ENCODE measurements at places on chromosomes 4 and X.

DNA sequence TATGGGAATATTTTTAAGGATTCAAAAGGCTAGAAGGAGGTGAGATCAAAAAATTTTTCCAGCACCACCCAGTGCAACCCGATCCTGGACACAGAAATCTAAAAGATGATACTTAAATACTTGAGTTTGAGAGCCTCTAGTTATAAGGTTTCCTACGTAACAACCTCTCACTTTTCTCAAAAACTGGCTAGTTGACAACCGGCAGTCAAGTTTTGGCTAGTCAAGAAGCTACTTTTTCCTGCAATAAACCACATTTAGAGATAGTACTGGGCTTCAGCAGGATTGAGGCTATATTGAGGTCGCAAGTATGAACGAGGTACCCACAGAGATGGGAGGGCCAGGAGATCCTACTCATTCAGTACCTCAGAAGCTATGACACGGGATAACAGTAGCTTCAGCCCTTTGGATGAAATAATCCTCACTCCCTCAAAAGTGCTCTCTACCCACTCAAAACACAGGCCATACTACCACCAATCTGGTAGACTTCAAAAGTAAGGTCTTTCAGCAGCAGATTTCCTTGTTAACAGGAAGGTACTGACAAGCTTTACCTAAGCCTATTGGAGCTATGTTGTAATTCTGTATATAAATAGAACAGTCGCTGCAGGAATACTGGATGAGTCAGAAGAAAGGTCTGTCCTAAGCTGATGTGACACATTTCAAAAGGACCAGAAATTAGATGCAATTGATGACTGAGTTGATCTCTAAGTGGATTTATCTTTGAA lies 1.5 kb upstream of the TSPAN5 start:
- DNase-seq = no peak

DNA sequence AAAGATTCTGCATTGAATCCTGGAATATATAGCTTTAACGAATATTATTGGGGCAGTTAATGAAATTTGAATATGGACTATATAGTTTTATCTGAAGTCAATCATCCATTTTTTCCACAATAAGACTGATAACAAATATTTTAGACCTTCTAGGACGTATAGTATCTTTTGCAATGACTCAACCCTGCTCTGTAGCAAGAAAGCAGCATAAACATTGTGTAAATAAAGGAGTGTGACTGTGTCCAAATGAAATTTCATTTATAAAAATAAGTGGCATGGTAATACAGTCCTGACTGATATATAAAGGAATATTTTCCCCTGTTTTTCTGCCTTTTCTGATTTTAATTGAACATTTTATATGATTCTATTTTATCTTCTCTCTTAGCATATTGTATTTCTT lies 947.7 kb upstream of the SLIT2 start:
- no peak for DNase-seq

DNA sequence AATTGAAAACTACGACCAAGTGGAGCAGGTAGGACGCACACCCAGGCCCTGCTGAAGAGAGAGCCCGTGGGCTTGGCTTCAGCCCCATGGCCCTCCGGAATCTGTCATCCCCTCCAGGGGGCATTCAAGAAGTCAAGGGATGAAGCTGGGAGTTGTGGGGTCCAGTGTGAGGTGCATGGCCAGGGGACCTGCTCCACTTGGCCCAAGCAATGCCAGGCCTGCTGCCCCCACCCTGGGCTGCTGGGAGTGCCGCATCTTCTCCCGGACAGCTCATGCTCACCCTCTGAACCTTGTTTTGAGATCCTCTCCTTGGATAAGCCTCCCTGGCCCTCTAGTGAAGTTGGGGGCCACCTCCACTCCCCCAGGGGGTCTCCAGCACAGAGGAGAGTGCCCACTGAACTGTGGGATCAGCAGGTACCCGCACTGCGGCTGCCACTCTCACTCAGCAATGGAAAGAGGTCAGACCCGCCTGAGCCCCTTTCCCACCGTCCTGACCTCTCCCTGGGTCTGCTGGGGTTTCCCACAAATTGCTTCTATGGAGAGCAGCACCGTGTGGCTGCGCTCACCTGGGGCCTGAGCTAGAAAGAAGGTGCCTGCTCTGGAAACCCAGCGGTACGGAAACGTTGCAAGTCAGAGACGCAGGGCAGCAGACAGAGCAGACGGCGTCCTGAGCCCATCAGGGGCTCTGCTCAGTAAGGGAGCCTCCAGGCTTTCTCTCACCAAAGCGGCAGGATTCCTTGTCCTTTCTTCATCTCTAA lies 5.0 kb upstream of the ABLIM2 start:
- no peak for DNase-seq

DNA sequence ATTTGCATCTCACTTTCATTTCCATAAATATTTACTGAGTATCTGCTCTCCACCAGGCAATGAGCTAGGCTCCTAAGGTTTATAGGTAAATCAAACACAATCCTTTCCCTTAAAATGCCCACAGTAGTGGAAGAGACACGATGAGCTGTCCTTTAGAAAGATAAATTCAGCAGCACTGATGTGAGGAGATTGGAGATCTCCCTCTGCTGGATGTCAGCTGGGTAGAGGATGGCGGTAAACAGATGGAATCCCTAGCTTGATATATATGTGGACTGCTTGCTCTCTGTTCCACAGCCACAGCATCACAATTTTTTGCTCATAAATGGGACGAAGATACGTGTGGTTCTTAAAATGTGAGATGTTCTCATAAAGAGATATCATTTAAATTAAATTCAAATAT lies 216.4 kb upstream of the RASGEF1B start:
- no peak for DNase-seq

DNA sequence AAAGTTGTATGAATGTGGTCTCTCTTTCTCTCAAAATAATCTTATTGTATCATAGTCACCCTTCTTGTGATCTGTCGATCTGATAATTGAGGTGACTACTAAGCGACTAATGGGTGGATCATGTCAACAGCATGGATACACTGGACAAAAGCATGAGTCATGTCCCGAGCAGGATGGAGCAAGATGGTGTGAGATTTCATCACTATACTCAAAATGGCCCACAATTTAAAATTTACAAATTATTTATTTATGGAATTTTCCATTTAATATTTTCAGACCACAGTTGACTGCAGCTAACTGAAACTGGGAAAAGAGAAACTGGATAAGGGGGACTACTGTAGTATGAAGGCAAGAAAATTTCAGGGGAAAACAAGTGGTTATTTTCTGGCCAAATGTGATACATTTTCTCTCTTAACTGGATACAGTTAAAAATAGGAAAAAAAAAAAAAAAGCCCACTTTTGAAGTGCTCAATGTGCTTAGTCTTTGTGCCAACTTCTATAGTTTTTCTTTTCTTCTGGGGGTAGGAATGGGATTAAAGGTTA lies 25.3 kb downstream of the FAM241A start:
- DNase-seq = no peak

DNA sequence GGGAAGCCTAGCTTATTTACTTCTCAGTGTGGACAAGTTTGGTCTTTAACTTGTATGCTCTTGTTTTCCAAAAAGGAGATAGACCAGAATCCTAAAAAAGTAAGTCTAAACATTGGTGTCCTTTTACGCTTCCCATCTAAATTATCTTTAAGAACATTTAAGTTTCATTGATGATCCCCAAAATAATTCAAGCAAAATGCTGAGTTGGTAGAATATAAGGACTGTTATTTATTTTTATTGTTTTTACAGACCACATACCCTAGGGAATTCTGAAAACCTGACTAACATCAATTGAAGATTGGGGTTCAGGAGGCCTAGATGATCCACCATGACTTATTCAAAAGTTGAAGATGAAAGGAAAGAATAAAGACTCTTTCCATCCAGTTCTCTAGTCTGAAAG lies 653.0 kb downstream of the CCSER1 start:
- DNase-seq = no peak

DNA sequence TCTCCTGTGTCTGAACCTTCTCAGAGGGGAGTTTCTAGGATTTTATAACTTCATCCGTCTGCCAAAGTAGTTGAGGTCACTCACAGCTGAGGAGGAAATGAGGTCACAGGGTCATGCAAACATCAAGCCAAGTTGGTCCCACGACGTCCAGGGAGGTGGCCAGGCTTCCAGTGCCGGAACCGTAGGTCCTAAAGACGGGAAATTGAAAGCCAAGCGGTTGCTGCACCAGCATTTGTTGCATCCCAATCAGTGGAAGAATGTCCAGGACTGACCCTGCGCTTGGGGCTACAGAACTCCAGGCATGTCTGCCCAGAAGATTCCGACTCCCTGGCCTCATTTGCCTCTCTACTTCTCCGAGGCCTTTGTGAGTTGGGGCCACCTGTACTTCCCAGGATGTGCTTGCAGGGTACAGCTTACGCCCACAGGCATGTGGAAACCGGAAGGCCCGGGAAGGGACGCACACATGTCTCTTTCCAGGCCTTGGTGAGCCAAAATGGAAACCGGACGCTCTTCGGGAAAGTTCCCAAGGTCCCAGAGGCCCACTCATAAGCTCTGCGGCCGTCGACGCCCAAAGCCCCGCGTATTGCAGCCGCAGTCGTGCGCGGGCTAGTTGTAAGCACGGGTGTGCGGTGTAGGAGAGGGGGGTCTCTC lies 9.3 kb downstream of the PRDM8 start:
- DNase-seq = no peak

GRCh38 chr4:112270640-112271421 lies 14.9 kb downstream of the TIFA start:
- DNase-seq = no peak

- DNase-seq = no peak
Observed at GRCh38 chrX:140087875-140088274, 122.6 kb upstream of the CXorf66 start.

DNA sequence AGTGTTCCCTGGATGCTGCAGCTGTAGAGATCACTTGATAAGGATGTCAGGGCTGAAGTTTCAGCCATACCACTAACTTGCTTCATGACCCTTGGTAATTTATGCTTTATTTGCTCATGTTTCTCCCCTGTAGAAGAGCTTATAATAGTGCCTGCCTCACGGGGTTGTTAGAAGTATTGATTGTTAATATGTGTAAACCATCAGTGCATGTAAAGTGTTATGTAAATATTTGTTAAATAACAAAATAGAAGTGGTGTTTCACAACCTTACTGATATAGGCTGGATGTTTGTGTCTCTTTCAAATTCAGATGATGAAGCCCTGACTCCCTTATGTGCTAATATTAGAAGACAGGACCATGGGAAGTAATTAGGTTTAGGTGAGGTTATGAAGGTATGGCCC lies 1.5 kb upstream of the CXCL2 start:
- DNase-seq = no peak

GRCh38 chrX:25721564-25721963 lies 416.6 kb upstream of the MAGEB18 start:
- DNase-seq = no peak

DNA sequence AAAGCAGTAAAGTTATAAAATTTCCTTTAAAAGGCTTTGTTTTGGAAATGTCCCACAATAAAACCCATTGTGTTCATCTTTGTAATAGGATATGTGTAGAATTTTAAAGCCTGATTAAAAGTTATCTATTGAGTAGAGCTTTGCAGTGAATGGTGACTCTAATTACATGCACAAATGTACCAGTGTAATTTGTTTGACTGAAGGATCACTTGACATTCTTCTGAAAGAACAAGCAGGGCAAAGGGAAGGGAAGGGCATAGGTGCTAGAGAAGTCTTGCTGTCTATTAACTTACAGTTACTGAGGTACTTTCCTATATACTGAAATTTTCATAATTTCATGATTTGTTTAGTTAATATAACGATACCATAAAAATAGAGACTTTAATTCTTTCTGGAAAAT lies 70.8 kb downstream of the STIM2 start:
- DNase-seq = no peak

- no peak for DNase-seq
Observed at GRCh38 chr4:138010639-138011038, 231.5 kb downstream of the SLC7A11 start.

DNA sequence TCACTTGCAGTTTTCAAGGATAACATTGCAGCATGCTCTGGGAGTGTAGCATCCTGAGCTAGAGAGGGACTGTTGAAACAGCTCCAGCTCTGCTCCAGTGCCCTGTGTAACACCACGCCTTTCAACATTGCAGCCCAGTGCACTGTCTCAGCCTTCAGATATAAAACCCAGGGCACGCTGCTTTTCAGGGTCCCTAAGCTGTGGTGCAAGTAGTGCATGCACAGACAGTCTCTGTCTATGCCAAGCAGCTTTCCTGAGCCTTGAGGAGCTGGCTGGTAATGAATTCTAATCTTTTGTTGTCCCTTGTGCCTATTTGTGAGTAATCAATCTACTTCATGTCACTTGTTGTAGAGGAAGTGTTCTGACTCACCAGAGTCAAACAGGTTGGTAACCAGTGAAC lies 897.0 kb downstream of the ARAP2 start:
- DNase-seq = no peak

DNA sequence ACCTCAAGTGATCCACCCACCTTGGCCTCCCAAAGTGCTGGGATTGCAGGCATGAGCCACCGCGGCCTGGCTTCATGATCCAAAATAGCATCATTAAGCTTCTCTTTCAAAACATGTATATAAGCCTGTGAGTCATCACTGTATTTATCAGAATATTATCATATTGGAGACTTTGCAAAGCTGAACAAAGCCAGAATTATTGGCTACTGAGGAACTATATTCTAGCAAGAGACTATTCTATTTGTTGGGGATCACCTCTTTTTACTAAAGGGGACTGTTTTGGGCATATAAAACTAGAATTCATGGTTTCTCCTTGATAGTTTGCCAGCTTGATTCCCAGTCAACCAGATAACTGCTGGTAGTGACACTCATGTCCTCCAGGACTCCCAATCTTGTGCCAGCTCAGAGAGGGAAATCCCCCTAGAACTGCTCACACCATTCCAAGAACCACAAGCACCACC lies 40.1 kb downstream of the TET2 start:
- no peak for DNase-seq

- DNase-seq = no peak
Observed at GRCh38 chr4:38723726-38724474, 58.9 kb downstream of the TLR10 start.

DNA sequence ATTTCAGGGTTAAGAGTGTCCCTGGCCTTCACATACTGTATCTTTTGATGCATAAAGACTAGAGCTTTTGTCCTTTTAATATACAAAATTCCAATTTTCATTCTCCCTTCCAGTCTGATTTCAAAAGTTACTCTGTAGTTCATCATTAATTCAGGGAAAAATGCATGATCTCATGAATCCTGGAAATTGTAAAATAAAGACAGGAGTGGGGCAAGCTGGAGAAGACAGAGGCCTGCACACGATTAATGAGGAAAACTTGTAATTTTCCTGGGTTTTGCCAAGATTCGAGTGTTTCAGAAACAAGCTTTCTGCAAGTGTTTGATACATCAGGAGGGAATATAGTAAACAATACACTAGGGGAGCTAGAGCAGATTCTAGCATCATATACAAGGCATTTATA lies 947.9 kb downstream of the FAT4 start:
- no peak for DNase-seq

GRCh38 chrX:42229533-42229932 lies 306.2 kb upstream of the CASK start:
- DNase-seq = no peak

DNA sequence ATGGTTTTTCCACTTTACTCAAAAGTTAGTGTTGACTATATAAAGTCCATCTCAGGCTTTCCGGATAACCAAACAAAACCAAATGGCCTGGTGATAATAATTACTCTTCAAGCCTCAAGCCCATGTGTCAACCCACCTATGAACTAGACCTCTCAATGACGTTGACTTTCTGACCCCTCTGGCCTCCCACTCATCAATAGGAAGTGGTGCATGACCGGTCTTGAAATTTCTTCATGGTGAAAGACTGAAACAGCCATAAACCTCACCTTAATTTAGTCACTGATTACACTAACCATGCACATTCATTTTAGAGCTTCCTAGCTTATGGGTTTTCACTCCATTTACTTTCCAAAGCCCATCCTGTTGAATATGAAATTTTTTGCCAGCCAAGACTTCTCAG lies 276.0 kb downstream of the KLHL13 start:
- no peak for DNase-seq
